Upper lobe of right lung (tissue), 1 donor: ENCODE measurements at places on chromosomes 1 and 21.

- H3K27me3 ChIP-seq = no peaks in the 10 kb centered on the region
- DNase-seq = peak; percentile 64
- peaks cover 27% of the 10 kb centered on the region for H3K4me1 ChIP-seq
- no peaks in the 10 kb centered on the region for H3K36me3 ChIP-seq
- peak overlapping the region; percentile 82 for H3K27ac ChIP-seq
These were observed 197.9 kb upstream of the SGIP1 start for GRCh38 chr1:66335859-66336640.

- DNase-seq = no peak
- H3K4me1 ChIP-seq = no peaks in the 10 kb centered on the region
- H3K27ac ChIP-seq = no peak overlapping the region
- peaks cover 51% of the 10 kb centered on the region for H3K36me3 ChIP-seq
- H3K27me3 ChIP-seq = no peaks in the 10 kb centered on the region
These were observed 19.2 kb downstream of the FMO2 start for GRCh38 chr1:171204296-171204695.

GRCh38 chr1:217456261-217456660 lies 174.6 kb downstream of the GPATCH2 start:
- H3K27me3 ChIP-seq = no peaks in the 10 kb centered on the region
- no peaks in the 10 kb centered on the region for H3K4me1 ChIP-seq
- no peak overlapping the region for H3K27ac ChIP-seq
- H3K4me3 ChIP-seq = no peak overlapping the region
- H3K36me3 ChIP-seq = no peaks in the 10 kb centered on the region

DNA sequence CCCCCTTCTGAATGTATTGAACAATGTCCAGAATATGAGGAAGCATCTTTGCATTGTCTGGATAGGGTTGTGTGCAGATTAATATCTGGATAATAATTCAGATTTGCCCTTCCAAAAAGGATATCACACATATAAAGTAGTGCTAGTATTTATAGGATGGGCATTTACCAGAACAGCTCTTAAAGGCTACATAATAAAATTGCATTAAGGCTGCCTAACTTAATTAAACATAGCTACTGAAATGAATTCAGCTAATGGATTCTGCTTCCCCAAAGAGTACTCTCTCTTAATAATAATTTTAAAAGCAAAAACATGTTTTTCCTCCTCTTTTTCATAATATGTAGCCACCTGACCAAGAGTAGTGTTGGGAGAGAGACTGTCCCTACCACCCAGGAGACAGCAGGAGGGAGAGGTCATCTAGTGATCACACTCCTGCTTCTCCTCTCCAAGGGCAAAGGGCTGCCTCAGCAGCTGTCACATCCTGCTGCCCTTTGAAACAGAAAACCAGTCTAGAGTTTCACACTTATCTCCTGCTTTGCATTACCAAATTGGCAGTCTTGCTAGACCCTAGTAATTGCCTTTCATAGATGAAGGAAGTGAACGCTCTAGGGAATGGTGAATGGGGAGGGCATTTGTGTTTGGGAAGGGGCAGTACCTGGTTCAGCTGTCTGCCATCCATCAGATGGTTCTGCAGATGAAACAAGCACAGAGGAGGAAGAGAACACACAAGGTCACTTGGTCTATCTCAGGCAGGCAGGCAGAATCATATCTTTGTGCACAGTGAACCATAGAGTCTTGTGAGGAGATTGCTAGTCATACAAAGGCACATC lies 29.3 kb upstream of the DDAH1 start:
- no peak for DNase-seq
- H3K4me1 ChIP-seq = no peaks in the 10 kb centered on the region
- no peak overlapping the region for H3K4me3 ChIP-seq
- no peaks in the 10 kb centered on the region for H3K36me3 ChIP-seq

DNA sequence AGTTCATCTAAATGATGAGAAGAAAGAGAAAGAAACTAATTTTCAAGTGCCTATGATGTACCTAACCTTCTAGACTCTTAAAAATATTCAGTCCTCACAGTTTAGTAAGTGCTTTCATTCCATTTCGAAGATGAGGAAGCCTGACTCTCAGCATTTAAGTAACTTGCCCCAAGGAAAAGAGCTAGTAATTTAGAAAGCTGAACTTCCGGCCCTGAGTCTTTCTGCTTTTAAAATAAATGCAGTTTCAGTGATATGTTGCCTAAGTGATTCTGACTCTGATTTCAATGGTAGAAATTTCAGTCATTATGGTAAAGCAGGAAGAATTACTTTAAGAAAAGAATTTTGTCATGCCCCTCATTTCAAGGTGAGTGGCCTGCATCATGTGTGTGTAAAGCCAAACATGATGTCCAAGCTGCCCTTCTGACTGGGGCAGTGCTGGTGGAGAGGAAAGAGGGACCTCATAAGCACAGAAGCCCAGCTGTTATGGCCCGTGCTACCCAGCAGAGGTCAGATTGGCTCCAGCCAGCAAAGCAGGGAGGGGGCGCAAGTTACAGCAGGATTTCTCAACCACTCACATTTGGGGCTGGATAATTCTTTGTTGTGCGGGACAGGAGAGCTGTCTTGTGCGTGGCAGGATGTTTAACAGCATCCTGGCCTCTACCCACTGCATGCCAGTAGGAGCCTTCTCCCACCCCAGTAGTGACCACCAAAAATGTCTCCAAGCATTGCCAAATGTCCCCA lies 10.7 kb downstream of the ATP1A4 start:
- H3K27me3 ChIP-seq = peaks cover 2% of the 10 kb centered on the region
- DNase-seq = no peak
- H3K36me3 ChIP-seq = no peaks in the 10 kb centered on the region

DNA sequence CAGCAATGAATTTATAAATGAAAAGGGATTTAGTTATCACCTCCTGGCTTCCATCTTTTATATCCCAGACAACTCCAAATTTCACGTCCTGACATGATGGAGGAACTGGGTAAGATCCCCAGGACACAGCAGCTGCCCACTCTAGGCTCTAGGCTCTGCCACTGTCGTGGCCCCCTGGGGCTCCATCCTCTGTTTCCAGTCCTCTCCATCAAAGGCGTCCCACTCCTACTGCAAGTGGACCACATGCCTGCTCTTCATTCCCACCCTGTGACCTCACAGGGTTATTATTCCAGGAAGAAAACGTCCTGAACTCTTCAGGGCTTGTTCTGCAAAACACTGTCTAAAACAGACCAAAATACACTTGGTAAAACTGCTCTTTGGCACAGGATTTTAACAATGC lies 11.9 kb downstream of the URB1 start:
- H3K27ac ChIP-seq = no peak overlapping the region
- DNase-seq = no peak
- H3K4me1 ChIP-seq = no peaks in the 10 kb centered on the region

DNA sequence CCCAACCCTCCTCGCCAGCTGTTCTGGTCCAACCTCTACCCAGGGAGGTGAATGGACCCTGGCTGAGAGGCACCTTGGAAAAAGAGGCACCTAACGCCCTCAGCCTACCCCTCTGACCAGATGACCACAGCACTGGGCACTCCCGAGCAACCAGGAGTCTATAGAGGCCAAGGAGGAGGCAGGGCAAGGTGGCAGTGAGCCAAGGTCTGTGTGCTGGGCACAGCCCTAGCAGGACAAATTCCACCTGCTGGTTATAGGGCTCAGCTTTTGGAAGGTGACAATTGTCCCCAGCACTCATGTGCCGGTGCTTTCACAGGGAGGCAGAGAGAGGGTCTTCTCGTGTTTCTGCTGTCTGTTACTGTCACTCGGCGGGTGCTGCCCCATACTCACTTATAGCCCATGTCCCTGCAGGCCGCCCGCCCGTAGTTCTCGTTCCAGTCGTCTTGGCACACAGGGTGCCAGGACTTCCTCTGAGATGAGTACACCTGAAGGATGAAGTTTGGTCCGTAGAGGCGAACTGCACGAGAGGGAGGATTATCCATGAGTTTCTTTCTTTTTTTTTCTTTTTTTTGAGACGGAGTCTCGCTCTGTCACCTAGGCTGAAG lies 27.8 kb downstream of the TMPRSS2 start:
- H3K36me3 ChIP-seq = no peaks in the 10 kb centered on the region
- no peaks in the 10 kb centered on the region for H3K27me3 ChIP-seq
- H3K4me3 ChIP-seq = no peak overlapping the region
- H3K4me1 ChIP-seq = peaks cover 21% of the 10 kb centered on the region
- H3K27ac ChIP-seq = peak overlapping the region; percentile 71

GRCh38 chr1:78839704-78840277 lies 166.7 kb downstream of the ADGRL4 start:
- no peaks in the 10 kb centered on the region for H3K4me1 ChIP-seq
- no peaks in the 10 kb centered on the region for H3K36me3 ChIP-seq
- no peak overlapping the region for H3K4me3 ChIP-seq
- no peak overlapping the region for H3K27ac ChIP-seq

DNA sequence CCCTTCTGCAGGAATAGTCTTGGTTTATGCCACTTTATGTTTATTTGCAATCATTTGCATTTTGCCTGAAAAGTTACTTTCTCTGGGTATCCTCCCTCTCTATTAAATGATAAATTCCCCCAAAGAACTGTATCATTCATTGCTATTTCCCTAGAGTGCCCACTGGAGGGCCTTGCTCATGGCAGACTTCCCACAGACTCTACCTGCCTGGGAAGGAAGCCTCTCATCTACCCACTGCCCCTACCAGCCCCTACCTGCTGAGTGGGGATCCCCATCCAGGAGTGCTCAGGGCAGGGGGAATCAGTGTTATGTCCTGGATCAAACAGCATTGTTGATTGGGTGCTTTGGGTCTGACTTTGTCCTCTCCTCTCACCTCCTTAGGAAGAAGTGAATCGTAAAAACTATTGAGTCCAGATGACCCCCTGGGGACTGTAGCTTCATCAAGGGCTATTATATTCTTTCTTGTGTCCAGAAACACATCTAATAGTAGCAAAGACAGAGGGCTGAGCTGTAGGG lies 6.8 kb upstream of the LRRN2 start:
- no peak overlapping the region for H3K27ac ChIP-seq
- peaks cover 5% of the 10 kb centered on the region for H3K27me3 ChIP-seq
- DNase-seq = no peak

GRCh38 chr1:166083887-166084286 lies 82.9 kb downstream of the FAM78B start:
- H3K4me1 ChIP-seq = no peaks in the 10 kb centered on the region
- H3K36me3 ChIP-seq = no peaks in the 10 kb centered on the region
- no peak overlapping the region for H3K27ac ChIP-seq
- DNase-seq = no peak
- H3K4me3 ChIP-seq = no peak overlapping the region
- H3K27me3 ChIP-seq = no peaks in the 10 kb centered on the region

GRCh38 chr1:1947493-1947892 lies 28.4 kb upstream of the TMEM52 start:
- H3K4me1 ChIP-seq = peaks cover 7% of the 10 kb centered on the region
- H3K27ac ChIP-seq = no peak overlapping the region
- no peaks in the 10 kb centered on the region for H3K36me3 ChIP-seq
- no peak overlapping the region for H3K4me3 ChIP-seq

GRCh38 chr1:76919085-76919484 lies 51.8 kb downstream of the ST6GALNAC5 start:
- no peaks in the 10 kb centered on the region for H3K4me1 ChIP-seq
- H3K36me3 ChIP-seq = no peaks in the 10 kb centered on the region
- no peak for DNase-seq
- H3K27ac ChIP-seq = no peak overlapping the region
- no peaks in the 10 kb centered on the region for H3K27me3 ChIP-seq

- no peak overlapping the region for H3K27ac ChIP-seq
- peaks cover 9% of the 10 kb centered on the region for H3K4me1 ChIP-seq
- no peak for DNase-seq
- no peak overlapping the region for H3K4me3 ChIP-seq
- H3K36me3 ChIP-seq = peaks cover 62% of the 10 kb centered on the region
These were observed 23.3 kb downstream of the PARK7 start for GRCh38 chr1:7984811-7985210.

DNA sequence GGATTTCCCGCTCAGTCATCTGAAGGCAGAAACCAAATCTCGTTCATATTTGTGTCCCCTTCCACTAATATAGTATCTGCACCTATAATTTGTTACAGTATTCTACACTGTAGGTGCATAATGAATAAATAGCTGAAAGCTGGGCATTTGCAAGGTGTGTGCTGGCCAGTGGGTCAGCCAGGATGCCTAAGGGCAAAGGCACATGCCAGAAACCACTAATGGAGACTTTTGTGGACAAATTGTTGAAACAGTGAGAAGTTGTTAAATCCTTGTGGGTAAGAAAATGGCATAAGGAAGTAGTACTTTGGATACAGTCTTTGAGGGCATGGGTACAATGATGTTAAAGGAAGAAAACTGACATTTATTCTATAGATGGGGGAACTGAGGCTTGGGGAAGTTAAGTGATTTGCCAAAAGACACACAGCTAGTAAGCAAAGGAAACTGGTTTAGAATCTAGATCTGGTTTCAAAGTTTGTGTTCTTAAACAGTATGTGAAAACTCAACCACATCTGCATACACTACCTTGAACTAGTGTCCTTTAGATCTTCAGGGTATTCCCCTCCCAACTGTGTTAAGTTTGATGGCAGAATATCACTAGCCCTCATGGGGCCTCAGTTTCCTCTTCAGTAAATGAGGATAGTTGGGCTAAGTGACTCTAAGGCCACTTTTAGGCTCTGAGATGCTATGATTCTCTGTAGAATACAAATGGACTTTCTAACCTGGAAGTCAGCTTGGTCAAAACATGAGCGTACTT lies 26.5 kb upstream of the LRRC8C start:
- no peak overlapping the region for H3K4me3 ChIP-seq
- no peak overlapping the region for H3K27ac ChIP-seq
- H3K36me3 ChIP-seq = no peaks in the 10 kb centered on the region
- H3K4me1 ChIP-seq = peaks cover 9% of the 10 kb centered on the region

DNA sequence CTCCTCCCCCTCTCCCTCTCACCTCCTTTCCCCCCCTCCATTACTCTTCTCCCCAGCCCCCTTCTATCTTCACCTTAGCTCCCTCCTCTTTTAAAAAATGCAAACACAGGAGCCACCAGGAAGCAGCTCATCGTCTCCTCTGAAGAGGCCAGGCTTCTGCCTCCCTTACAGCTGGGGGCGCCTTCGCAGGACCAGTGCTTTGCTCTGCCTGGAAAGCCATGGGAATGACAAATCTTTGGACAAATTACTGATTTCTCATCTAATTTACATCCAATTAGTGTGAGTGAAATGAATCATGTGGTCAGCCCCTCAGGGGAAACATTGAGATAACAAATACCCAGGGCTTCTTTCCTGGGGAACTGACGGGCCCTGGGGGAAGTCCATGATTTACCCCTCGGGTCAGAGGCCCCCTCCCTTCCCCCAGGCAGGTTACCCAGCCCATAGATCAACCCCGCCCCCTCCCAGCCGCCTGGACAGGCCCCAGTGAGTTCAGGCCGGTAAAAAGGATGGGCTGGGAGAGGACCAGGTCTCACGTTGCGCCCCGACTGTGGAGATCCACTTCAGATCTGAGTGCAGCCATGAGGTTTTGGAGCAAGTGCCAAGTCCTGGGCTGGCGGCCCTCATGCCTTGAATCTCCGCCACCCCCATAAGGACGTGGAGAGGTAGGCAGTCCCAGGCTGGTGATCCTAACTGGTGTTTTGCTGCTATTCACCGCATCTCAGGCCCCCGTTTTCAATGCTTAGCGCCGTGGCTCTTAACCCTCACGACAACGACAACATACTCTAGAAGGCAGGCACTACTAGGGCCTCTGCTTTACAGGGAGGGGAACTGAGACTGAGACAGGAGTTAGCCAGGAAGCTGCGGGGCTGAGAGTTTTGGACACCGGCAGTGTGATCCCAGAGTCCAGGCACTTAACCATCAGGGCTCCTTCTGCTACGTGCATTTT lies 300.8 kb downstream of the RRAGC start:
- H3K36me3 ChIP-seq = no peaks in the 10 kb centered on the region
- H3K4me3 ChIP-seq = peak overlapping the region; percentile 5
- H3K27me3 ChIP-seq = no peaks in the 10 kb centered on the region
